ENCODE measurements at places on chromosomes 2 and 18.
A peak's percentile ranks its signal among the peaks of the same experiment; 100 is the strongest.

GRCh38 chr2:118940486-118941120 is 1.4 kb upstream of the MARCO start:
- no peak for DNase-seq

- no peak for DNase-seq
Measured at GRCh38 chr2:224628416-224628815, 43.3 kb upstream of the CUL3 start.

DNA sequence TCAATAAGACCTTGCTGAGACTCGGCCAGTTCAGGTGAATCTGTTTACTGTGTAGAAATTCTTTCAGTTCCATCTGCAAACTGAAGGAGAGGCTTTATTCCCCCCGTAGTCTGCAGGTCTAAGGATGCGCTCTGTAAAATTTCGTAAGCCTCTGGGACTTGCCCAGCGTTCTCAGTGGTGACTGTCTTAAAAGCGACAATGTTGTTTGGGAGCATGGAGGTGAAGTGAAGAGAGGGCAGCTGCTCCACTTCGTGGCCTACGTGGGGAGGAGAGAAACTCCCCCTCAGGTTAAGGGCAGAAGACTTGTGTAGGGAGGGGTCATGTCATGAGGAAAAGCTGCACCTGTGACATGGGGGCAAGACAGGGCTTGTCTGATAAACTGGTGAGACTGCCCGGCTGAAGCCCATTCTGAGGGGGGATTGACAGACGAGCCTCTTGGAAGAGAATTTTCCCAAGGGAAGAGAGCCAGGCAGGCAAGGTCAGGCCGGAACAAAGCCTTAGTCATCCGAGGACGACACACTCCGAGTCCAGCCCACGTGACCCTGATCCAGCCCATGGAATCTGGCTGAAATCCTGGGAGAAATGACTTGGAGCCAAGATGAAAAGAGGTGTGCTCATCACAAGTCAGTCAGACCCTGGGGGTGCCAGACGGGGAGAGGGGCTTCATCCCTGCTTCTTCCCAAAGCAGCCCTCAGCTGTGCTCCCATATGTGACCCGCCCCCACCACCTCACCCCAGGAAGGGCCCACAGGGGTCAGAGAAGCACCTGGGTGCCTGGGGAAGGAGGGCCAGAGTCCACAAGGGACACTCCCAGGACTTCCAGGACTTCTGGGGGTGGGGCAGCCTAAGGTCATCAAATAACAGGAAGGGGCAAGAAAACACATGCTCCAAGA is 88.5 kb upstream of the SH3BP4 start:
- DNase-seq: peak; percentile 10

- DNase-seq: no peak
Measured at GRCh38 chr18:25349131-25349925, 2.6 kb downstream of the ZNF521 start.

- no peak for DNase-seq
Measured at GRCh38 chr2:72261076-72261475, 113.4 kb upstream of the CYP26B1 start.

All from urinary bladder (tissue), 4 donors.